ENCODE measurements at places on chromosomes 7 and 10.

DNA sequence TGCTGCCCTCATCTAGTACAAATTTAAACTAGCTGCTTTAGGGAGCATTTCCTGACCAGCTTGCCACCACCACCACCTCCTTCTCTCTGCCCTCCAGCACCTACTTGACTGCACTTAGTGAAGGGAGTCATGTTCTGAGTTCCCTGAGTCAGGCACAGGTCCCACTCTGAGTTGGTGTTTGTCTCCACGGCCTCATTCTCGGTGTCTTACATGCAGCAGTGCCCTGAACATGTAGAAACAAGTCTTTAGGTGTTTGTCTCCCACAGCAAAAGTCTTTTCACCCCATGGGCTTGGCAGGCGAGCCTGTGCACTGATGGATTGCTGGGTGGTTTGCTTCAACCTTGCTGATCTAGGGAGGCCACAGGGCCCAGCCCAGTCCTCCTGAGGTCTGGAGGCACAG is 16.9 kb downstream of the TSPAN14 start:
- DNase-seq = no peak

DNA sequence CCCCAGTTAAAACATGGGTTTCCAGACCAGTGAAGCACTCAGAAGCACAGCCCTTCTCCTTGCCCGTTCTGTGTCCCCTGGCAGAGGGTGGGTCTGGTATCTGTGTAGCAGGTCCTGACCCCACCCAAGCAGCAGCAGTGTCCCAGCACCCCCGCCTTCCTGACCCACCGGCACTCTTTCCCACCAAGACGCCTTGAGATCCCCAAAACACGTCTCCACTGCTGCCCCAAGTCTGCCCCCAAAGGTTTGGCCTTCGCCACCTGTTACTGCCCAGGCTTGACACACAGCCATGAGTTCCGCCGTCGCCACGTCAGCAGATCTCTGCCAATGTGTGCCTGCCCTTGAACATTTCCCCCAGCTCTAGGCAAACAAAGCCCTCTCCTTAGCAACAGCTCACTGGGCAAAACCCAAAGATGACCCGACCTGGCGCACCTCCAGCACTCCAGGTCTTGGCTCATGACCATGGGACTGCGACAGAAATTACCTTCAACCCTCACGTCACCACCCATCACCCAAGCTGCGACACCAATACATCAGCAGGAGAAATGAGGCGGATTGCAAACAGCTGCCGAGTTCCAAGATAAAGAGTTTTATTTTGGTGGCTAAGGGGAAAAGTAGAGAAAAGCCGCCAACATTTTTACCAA is 75.6 kb downstream of the CTBP2 start:
- no peak for DNase-seq

DNA sequence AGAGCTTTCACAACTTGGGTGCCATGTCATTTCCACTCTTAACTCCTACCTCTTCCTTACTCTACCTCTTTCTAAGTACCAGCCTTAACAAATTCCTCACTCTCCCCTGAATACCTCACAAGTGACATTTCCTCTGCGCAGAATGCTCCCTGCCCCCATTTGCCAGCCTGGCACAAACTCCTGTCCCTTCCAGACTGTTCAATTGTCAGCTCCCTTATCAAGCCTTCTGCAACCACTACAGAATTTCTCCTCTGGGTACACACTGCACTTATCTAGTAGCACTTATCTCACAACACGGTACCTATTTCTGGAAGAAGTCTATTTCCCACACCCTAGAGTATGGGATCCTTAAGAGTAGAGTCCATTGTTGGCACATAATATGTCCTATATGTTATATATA is 39.1 kb upstream of the ANAPC16 start:
- no peak for DNase-seq

- no peak for DNase-seq
Observed at GRCh38 chr7:138137423-138138171, 61.3 kb downstream of the AKR1D1 start.

- DNase-seq = no peak
Observed at GRCh38 chr7:47461161-47461560, 120.8 kb downstream of the TNS3 start.
